AG04449 (cell line): ENCODE measurements at places on chromosomes 3 and 15.

DNA sequence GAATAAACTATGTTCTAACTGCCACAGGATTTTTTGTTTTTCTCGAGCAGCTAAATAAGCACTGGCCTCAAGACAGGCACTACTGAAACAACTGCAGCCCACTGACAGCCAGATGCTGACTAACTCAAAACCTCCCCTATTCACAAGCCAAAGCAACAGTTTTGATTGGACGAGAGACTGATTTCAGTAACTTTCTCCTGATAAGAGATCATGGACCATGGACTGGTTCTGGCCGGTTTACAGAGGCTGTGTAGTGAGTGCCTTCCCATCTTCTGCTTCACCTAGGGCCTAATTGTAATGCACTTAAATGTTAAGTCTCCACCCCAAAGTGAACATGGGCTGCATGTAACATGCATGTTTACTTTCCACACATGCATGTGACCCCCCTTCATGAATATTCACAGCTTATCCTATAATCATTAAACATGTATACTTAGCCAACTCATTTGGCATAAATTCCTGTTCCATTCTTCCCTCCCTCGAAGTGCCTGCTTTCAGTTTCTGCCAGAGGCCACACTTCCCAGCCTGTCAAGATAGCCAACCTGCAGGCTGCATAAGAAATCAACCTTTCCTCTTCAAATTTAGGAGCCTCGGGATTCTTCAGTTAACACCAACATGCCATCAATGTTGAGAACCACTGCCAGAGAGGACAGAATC is 108.2 kb downstream of the ULK4 start:
- no peak for DNase-seq

GRCh38 chr3:72375237-72376076 is 472.8 kb downstream of the SHQ1 start:
- no peak for DNase-seq

DNA sequence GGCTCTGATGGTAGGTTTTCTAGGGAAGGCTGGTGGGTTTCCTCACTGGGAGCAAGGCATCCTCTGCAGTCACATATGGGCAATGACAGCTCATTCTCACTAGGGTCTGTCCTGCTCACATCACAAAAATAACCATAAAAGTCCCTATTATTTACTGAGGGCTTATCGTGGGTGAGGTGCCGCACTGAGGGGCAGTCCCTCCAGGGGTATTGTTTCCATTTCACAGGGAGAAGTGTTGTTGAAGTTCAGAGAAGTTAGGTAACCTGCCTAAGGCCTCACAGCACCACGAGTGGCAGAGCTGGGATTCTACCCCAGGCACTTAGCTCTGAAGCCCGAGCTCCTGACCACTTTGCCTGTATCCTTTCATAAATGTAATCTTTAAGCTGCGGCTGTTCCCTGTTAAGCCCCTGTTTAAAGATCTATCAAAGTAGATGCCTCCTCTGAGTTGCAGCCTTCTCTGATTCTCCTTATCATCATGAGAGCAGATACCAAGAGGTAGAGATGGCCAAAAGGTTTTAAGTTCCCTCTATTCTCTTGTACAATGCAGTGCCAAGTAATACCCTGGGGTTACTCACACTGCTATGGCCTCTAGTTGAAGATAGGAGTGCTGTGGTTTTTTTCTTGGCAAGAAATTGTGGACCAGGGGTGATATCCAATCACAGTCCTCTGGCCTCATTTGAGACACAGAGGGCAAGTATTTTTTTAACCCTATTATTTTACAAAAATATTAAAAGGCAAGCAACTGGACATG is 107.0 kb downstream of the RPLP1 start:
- DNase-seq = no peak

DNA sequence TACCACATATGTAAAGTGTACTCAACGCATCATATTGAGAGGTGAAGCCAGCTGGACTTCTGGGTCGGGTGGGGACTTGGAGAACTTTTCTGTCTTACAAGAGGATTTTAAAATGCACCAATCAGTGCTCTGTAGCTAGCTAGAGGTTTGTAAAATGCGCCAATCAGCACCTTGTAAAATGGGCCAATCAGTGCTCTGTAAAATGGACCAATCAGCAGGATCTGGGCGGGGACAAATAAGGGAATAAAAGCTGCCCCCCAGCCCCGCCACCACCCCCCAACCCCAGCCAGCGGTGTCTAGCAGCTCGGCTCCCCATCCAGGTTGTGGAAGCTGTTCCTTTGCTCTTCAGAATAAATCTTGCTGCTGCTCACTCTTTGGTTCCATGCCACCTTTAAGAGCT is 6.2 kb upstream of the IVD start:
- DNase-seq = no peak

DNA sequence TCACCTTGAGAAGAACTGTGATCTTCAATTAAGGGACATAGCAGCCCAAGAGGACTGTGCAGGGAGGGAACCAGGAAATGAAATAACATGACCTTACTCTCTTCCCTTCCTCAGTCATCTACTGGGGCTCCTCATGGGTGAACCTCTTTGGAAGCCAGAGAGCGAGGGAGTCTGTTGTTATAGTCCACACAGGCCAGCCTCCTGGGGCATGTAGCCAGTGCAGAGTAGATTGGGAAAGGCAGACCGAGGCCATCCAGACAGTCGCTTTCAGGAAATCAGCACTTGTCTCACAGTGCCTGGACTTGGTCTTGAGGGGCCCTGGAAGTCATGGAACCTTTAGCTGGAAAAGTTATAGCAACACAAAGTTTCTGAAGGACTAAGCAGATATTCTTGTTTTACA is 6.1 kb downstream of the CRTAP start:
- DNase-seq = no peak

GRCh38 chr3:46277476-46277875 is 35.2 kb downstream of the CCR3 start:
- no peak for DNase-seq

DNA sequence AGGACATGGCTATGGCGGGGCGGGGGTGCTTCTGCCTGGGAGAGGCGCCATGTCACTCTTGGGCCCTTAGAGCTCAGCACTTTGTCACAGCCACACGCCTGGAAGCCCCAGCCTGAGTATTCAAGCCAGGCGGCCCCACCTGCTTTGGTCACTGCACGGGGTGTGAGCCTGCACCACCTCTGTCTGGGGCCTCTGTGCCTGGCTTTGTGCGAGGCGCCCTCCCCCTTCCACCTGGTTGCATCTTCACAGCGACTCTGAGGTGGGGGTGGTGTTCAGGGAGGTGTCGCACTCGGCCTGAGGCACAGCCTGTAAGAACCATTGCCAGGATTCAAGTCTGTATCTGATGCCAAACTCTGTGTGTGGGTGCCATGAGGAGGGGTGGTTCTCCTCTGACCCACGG is 24.1 kb downstream of the ACAD9 start:
- DNase-seq = no peak

DNA sequence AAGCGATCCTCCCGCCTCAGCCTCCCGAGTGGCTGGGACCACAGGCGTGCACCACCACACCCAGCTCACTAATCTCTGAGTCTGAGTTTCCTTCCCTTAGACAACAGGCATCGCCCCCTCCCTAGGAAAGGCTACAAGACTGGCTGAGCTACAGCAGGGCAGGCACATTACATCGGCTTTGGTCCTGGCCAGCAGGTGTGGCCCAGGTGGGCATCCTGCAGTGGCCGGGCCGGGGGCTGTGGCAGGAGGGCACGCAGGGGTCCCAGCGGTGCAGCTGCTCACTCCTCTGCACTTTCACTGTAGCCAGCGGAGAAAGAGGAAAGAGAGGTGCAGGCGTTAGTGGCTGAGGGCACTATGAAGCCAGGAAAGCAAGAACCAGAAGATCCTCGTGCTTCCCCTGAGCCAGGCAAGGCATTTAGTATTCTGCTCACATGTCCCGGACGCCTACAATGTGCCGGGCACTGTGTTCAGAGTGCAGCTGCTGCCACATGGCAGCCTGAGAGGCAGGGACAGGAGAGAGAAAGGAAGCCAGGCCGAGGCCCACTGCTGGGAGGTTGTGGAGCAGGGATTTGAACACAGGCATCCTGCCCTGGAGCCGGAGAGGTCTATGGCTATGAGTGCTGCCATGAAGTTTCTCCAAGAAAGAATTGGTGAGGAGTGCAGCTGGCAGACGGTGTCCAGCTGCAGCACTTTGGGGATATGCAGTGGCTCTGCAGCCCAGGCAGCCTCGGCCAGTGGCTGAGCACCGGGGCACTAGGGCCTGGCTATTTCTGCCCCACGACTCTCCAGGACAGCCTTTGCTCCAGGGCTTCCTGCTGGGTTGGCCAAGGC is 22.3 kb downstream of the GRIP2 start:
- no peak for DNase-seq

DNA sequence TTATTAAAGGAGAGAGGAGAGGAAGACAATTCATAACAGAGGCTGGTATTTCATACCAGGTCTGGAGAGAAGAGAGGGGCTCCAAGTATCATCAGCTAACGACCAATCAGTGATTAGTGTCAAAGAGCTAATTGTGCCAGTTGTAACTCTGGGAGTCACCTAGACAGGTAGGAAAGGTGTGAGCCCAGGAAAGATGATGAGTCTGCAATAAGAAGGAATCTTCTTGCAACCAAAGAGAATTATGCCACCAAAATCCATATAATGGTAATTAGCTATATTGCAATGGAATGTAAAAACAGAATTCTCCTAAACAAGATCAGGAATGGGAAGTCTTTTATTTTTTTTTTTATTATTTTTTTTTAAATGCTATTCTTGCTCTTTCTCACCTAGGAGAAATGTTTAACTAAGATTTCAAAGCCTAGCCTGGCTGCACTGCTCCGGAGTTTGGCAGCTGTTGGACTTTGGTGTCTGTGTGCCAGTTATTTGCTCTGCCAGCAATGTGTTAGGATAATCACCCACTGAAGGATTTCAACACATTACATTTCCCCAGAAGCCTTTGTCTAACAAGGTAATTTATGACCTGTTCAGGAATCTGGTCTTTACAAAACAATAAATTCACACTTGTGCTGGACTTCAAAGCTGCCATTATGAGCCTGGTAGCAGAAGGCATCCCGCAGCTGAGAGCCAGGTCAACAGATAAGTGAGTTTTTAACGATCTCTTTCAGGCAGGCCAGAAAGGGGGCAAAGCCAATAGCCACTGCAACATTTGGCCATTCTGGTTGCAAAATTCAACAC is 89.4 kb downstream of the FOXB1 start:
- DNase-seq = no peak

DNA sequence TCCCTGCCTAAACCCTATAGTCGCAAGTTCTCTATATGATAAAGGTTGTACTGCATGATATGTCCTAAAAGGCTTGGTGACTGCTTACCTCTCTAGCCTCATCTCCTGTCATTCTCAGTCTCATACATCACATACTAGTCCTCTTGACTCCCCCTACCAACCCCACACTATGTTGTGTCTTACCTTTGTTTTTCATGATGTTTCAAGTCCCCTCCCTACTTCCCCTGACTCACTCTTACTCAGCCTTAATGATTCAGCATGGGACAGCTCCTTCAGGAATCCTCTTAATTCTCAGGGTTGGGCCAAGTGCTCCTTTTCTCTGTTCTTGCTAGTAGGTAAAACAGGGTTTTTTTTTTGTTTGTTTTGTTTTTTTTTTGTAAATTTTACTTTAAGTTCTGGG is 49.6 kb downstream of the SLMAP start:
- DNase-seq = no peak

DNA sequence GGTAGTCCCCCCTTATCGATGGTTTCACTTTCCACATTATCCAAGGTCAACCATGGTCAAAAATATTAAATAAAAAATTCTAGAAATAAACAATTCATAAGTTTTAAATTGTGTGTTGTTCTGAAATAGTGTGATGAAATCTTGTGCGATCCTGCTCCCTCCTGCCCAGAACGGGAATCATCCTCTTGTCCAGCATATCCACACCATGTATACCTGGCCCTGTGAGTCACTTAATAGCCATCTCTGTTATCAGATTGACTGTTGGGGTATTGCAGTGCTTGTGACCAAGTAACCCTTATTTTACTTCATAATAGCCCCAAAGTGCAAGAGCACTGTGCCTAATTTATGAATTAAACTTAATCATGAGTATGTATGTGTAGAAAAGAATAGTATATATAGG is 19.1 kb downstream of the FAM81A start:
- no peak for DNase-seq

GRCh38 chr3:179512378-179512777 is 50.3 kb upstream of the ACTL6A start:
- DNase-seq = no peak

- no peak for DNase-seq
These were observed 37.5 kb upstream of the IQSEC1 start for GRCh38 chr3:13110678-13111116.

DNA sequence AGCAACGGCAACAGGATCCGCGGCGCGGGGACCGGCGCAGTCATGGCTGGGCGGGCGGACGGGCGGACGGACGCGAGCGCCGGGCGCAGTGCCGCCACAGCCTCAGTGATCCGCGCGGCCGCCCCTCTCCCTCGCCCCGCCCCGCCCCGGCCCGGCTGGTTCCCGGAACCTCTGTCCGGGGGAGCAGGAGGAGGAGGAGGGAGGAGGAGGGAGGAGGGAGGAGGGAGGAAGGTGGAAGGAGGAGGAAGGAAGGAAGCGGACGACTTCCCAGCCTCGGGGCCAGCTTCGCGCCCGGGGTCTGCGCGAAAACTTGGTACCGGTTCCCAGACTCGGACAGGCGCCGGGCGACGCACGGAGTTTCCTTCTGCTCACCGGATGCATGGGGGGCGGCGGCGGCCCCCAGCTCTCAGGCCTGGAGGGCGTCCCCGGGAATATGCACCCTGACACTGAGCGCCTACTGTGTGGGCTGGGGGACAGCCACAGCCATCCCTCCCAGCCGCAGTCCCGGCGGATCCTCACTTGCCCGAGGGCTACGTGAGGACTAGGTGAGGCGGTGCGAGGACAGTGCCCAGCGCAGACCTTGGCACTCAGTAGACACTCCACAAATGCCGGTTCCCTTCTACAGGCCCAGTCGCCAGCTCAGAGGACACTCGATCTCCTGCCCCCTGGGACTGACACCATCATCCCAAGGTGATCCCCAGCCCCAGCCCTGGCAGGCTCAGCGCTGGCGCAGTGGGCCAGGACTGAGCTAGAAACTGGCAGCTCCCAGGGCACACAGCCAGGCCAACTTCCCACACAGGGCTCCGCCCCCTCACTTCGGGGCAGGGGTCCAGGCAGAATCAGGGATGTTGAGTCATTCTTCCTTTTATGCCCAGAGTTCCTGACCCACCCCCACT is at the start of gene SHISA5:
Gene SHISA5 (minus strand): TSS at position 124 of the 896 bp plus-strand sequence. CDS start 80 bp downstream, at position 44.
- DNase-seq = no peak

DNA sequence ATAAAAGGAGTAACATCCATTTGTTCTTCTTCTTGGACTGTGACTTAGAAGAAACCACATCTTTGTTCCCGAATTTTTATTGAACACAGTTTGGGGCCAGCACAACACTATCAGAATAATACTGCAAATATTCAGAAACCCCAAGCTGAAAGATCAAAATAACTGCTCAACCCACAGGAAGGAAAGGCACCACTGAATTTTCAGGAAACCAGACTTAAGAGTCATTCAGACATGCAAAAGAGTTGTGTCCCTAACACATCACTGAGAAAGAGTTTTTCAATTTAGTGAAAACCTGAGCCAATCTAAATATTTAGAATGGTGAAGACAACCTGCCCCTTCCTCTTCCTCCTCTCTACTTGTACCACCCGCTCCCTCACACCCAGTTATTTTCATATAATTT is 295.0 kb upstream of the RORA start:
- no peak for DNase-seq

GRCh38 chr15:61459785-61460707 is 230.9 kb upstream of the RORA start:
- DNase-seq = peak; percentile 26

- DNase-seq = no peak
These were observed 187.1 kb downstream of the PDE8A start for GRCh38 chr15:85168642-85169173.

GRCh38 chr15:70247281-70247680 is 149.6 kb upstream of the TLE3 start:
- DNase-seq = no peak

- DNase-seq = no peak
These were observed 178.6 kb upstream of the CCDC54 start for GRCh38 chr3:107198581-107199181.
